Muscle of leg (tissue), 16 donors: ENCODE measurements at places on chromosomes 3 and 15.

DNA sequence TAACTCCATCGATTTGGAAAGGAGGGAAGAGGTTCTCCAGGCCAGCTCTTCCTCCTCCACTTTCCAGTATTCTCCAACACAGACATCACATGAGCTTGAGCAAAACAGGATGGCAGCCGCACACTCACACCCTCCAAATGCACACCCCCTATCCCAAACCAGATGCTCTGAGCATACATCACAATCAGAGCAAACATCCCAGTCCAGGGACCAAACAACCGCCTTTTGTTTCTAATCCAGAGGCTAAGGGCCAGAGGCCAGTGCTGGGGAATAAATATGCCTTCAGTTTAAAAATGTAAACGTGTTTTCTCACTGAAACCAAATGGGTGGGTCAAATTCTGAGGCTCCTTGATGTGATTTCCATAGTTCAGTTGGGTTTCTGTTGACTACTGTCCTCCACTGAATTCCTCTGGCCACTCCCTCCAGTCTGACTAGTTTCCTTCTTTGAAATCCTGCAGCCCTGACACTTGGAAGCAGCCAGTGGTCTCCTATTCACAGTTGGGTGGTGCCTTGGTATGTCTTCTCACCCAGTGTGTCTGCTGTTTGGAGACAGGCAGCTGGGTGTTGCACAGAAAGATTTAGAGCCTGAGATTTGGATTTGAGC, 19.2 kb upstream of the MFGE8 start:
- peak; percentile 70 for DNase-seq

- peak; percentile 10 for DNase-seq
Measured at GRCh38 chr3:29145360-29145759, 135.5 kb upstream of the RBMS3 start.

DNA sequence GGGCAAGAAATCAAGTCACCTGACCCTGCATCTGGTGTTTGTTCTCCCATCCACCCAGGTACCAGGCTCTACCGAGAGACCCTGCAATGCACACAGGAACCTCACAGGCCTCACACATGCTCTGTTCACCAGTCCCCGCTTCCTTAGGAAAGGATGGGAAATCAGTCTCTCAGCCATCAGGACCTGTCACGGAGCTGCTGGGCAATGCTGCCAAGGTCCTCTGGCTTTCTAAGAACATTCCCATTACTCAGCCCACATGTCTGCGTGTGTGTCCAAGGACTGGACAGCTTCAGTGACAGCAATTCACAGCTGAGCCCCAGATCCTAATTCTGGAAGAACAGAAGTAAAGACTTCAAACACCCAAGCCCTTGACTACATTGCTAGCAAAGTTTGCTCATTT, 6.5 kb upstream of the SRGAP3 start:
- DNase-seq = no peak

- DNase-seq = peak; percentile 99
Measured at GRCh38 chr3:61561374-61562041, at the start of gene PTPRG. Gene PTPRG, plus strand, starts transcription at chr3:61561571. Its CDS starts 717 bp downstream, at chr3:61562288.

GRCh38 chr15:39997031-39997430, 42.0 kb downstream of the SRP14 start:
- no peak for DNase-seq

- DNase-seq = no peak
Measured at GRCh38 chr15:85116066-85116465, 134.4 kb downstream of the PDE8A start.
